ENCODE measurements at places on chromosomes 13 and 19. TPM values are rescaled to one million over a fixed set of nuclear protein-coding genes. Genes with fewer than 3 reads are reported as not detected.

GRCh38 chr13:113545455-113545930, 39.1 kb upstream of the TFDP1 start:
- no peak for DNase-seq

SPC24 gene
- polyA plus RNA-seq = 0.44 TPM

PIP5K1C gene
- polyA plus RNA-seq = 20.7 TPM

DNA sequence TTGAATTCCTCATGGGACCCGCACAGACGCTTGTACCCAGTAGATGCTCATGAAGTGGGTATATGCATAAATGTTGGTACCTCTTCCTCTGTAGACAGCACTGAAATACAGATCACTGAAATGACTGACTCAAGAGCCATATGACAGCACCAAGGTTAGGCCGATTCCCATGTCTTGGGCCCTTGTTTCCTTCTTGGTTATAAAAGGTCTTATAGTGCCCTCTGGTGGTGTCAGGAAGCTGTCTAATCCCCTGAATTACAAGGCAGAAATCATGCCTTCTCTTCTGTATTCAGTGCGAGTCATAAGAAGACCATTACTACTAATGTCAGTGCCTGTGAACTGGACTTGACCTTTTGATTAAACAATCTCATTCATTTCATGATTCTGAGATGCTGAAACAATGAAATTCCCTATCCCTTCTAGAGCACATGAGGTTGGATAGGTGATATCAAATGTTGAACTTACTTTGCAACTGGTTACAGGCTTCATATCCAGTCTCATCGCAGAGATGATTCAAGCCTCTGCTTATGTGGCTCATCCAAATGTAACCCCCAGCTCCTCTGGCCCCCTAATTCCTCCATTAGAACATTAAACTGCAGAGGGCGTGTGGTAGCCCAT, 59.7 kb downstream of the SPATA13 start:
- no peak for DNase-seq

FGF14 gene
- 0.01 TPM for polyA plus RNA-seq

B3GNT3 gene
- 0.08 TPM for polyA plus RNA-seq

LRRC25 gene
- polyA plus RNA-seq = 1.3 TPM

- no peak for DNase-seq
Measured at GRCh38 chr13:40410315-40410714, 256.1 kb downstream of the FOXO1 start.

DNA sequence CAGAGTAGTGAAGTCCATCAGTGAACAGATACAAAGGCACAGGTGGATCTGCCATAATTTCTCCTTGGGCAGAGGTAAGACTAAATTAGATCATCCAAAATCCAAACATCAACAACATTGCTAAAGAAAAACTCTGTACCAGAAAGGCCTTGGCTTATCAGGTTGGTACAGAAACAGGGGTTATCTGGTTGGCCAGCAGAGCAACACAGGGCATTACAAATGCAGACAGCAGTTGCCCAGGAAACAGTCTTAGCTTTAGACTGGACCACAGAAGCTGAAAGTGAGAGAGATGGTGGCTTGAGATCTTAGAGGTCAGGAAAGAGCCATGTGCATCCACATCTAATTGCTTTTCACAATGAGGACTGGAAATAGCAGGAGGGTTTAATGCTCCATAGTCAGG, 26.6 kb upstream of the DGKH start:
- no peak for DNase-seq

DNA sequence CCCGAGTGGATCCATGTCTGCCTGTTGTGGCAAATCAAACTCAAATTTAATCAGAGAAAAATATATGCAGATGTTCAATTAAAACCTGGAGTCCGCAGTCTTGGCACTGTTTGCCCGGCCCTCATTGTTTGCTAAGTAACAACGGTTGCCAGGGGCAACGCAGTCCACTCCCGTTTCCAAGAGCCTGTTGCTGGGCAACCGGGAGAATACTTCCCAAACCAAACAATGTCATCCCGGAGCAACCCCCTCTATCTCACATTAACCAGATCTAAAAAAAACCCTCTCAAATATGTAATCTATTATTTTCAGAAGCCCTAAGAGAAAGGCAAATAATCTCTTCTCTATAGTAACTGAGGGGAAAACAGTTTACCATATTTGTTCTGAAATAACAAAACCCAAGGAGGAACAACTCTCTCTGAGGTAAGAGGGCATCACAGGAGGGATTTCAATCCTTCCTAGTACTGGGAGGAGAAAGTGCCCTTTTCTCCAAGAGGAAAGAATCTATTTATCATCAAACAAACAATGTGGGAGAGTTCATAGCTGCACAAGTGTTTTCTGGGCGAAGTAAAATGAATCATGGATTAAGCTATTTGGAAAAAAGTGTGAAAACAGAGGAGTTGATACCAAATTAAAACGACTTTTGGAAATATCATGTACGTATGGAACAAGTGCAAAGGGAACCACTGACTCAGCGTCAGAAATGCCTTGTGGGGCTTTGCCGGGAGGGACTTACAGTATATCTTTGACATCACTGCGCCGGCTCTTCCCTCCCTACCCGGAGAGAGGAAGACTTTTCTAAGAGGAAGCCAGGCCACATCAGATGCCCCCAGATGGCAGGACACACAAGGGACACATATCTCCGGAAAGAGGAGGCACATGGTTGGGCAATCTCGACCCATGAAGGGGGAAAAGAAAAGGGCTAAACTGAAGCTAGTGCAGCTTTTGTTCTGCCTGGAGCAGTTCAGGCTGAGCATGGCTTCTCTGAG, 43.3 kb downstream of the RFX2 start:
- DNase-seq = peak; percentile 92

Data from psoas muscle (tissue), 8 donors.